ENCODE measurements at places on chromosomes 1 and 21. TPM values are rescaled to one million over a fixed set of nuclear protein-coding genes. Genes with fewer than 3 reads are reported as not detected.

GRCh38 chr1:191125950-191126349, 648.3 kb upstream of the BRINP3 start:
- DNase-seq, result no peak

DNA sequence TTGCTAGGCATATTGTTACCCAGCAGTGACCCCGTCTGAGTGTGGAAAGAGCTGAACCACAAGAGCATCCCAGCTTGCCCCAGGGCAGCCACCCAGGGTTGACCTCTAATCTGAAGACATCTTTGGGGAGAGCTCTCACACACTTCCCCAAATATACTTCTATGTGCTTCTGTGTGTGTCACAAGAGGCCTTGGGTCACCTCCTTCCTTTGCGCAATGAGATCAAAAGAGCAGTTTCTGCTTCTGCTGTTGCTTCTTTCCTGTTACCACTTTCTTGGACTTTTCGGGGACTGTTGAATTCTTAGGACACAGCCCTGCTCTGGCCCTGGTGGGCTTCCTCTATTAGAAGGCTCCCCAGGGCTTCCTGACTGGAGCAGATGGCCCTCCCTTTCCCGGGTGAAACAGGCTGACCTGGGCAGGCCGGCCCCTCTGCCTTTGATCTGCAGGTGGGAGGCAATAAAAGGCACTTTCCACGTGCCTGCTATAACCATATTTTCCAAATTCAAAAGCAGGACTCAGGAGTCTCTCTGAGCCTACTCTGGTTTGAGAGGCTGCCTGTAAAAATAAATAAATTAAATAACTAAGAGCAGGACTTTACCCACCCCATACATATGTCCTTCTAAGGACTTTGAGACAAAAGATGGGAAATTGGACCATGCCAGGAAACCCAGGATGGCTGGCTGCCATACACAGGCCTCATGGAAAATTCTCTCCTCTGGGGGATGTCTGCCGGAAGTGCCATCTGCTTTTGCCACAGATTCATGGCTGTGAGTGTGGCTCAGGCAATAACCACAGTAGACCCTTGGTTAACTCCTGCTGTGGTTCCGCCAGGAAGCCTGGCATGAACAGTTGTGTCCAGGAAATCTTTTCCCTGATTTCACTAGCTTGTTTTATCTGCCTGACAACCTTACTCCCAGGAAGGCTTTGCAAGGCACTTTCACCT, 28.3 kb upstream of the RCSD1 start:
- DNase-seq, result no peak

- DNase-seq, result peak; percentile 15
Observed at GRCh38 chr21:37532868-37533780, 166.6 kb downstream of the DYRK1A start.

The MYOM3 gene
- total RNA-seq, result not detected

The KRTAP11-1 gene
- not detected for total RNA-seq

- no peak for DNase-seq
Observed at GRCh38 chr1:209886219-209886536, 51.8 kb upstream of the SYT14 start.

The PGBD2 gene
- total RNA-seq, result 3.1 TPM

DNA sequence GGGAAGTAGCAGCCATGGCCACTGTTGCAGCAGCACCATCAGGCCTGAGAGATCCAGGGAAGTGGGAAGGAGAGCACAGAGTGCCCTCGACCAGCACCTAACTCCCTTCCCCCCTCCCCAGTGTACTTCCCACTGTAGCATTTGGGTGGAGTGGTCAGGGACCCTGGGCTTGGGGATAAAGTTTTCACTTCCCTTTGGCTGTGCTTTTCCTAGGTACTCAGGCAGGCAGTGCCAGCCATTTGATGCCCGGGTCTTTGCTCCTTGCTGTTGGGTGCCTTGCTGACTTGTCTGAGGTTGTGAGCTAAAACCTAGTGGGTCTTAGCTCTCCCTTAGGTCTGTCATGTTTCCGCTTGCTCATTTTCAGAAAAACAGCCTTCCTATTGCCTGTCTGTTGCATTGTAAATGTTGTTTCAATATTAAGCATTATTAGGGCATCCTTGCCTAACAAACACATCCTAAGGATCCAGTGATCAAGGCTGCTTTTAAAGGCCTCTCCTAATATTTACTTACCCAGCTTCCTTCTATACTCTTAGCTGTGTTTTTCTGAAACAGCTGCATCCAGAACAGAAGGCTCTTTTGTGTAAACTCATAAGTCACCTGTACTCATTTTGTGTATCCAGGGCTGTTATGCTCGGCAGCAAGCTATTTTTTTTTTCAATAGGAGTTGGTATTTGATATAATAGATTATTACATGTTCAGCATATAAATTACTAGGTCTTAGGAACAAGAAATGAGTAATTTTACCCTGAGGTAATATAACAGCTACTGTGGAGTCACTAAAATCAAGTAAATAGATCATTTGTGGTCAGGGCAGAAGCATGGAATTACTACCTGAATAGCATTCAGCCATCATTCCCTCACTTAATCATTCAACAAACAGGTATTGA, 418.6 kb upstream of the PROX1 start:
- no peak for DNase-seq

DNA sequence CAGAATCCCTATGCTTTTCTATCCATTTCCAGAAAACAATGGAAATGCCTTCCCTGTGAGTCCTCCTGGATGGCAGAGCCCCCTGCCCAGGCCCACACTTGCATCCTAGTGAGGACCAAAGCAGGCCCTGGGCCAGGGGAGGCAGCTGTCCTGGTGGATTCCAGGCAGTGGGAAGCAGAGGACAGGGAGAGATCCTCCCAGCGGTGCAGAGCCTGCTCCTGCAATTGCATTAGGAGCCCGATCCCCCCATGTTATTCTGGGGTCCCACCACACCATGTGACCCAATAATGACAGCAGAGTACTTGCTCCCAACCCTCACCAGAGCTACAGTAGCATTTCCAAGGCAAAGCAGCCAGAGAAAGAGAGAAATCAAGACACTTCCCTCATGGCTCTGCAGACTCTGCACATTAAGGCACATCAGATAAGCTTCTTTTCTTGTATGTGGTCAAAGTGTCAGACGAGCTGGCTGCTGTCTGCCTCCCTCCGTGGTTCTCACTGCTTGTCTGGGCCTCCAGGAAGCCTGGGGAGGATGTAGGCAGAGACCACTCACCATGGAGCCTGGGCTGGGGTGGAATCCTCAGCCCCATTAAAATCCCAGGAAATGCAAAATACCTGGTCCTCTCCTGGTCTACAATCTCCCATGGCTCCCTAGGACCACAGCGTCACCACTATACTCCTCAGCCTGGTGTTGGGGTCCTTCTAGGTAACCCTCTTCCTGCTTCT, 54.9 kb upstream of the RUNX3 start:
- no peak for DNase-seq

GRCh38 chr1:96545935-96546656, 175.5 kb upstream of the PTBP2 start:
- no peak for DNase-seq

The NOS1AP gene
- not detected for total RNA-seq

The GGPS1 gene
- 41.8 TPM for total RNA-seq

GRCh38 chr1:111214884-111215283, 12.6 kb upstream of the CHI3L2 start:
- no peak for DNase-seq

- DNase-seq, result no peak
Observed at GRCh38 chr1:177305040-177306018, 134.6 kb downstream of the BRINP2 start.

DNA sequence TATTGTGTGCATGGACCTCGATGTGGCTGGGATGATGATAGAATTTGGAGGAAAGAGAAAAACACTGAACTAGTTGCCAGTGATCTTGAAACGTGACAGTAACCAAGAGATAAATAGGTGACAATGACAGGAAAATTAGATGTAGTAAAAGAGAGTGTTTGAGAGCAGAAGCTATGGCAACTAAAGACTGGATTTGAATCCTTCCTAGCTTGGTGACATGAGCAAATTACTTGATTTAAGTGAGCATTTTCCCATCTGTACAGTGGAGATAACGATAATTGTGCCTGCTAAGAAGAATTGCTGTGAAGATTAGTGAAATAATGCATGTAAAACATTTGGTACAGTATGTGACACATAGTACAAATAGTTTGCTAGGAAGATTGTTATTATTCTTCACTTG, 12.7 kb downstream of the TTC3 start:
- no peak for DNase-seq

Measured in fibroblast of the aortic adventitia (primary cell).